SW480 (cell line): ENCODE measurements at places on chromosomes 7 and 10.
A peak's percentile ranks its signal among the peaks of the same experiment; 100 is the strongest.

DNA sequence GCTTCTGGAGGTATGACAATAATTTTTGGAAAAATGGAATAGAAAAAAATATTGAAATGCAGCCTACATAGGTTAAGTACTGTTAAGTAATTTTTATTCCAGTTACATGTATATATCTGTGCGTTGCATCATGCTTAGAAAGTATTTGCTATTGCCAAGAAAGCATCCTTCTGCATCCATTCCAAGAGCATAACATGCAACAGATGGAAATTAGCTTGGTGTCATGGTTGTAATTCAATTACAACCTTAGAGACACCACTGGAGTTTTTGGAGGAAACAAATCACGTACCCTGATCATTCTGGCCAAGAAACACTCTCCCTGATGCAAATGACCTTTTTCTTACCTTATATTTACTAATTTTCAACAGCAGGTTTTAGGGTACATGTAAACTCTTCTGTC is 1.7 kb downstream of the AKR1B1 start:
- no peak for DNase-seq

- no peak for DNase-seq
Measured at GRCh38 chr10:66353422-66353821, 572.4 kb upstream of the LRRTM3 start.

GRCh38 chr7:66054063-66054462 is 21.6 kb upstream of the ASL start:
- DNase-seq: no peak

- peak; percentile 34 for DNase-seq
Measured at GRCh38 chr7:112009081-112009480, 197.1 kb downstream of the DOCK4 start.

GRCh38 chr10:49837051-49837478 is 74.9 kb upstream of the OGDHL start:
- DNase-seq: no peak

DNA sequence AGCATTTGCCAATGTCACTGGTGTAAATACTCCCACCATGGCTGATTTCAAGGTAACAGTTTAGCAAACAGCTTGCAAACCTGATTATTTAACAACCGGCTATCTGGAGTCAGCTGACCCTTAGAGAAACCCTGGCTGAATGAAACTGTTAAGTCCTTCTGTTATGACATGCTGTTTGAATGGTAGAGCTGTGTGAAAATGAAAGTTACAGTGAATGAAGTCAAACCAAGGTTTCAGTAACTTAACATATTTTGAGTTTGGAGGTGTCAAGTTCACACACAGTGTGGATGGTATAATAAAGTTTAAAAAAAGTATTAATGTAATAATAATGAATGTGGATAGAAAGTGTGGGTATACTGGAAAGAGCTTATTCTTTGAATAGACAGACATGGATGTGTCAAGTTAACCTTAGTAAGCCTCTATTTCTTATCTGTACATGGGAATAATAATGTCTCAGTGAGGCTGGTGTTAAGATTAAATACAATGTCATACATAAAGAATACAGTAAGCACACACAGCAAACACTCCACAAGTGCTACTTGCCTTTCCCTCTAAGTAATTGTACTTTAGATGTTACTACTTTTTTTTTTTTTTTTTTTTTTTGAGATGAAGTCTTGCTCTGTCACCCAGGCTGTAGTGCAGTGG is 150.4 kb downstream of the TAX1BP1 start:
- no peak for DNase-seq

DNA sequence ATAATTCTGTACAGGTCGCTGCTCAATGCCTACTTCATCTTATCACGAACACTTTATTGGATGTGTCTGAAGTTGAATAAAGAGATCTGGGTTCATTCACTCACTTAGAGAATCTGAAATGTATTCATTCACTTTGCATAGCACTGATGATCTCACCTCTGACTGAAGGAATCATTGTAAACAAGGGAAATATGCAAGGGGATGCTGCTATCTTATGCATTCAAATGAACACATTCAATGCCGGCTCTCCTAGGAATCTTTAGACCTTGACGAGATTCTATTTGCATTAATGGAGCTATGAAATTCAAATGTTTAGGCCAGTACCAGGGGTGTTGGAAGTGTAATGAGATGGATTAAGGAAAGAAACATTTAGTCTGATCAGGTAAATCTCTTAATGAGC is 200.6 kb upstream of the COBL start:
- DNase-seq: no peak

GRCh38 chr7:152984421-152984820 is 224.9 kb downstream of the ACTR3B start:
- no peak for DNase-seq

DNA sequence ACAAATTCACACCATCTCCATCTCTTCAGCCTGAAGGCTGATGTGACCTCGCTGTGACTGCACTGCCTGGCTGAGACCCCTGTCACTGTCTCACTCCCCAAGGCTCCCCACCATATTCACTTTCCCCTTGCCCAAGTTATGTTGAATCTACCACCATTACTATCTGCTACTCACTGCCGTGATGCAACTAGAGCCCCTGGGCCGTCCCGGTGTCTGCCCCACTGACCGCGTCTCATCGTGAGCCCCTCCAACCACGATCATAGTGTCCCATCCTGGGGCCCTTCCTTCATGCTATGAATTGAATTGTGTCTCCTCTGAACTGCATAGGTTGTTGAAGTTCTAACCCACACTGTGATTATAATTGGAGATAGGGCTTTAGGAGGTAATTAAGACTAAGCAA is 71.9 kb upstream of the CHST15 start:
- no peak for DNase-seq

DNA sequence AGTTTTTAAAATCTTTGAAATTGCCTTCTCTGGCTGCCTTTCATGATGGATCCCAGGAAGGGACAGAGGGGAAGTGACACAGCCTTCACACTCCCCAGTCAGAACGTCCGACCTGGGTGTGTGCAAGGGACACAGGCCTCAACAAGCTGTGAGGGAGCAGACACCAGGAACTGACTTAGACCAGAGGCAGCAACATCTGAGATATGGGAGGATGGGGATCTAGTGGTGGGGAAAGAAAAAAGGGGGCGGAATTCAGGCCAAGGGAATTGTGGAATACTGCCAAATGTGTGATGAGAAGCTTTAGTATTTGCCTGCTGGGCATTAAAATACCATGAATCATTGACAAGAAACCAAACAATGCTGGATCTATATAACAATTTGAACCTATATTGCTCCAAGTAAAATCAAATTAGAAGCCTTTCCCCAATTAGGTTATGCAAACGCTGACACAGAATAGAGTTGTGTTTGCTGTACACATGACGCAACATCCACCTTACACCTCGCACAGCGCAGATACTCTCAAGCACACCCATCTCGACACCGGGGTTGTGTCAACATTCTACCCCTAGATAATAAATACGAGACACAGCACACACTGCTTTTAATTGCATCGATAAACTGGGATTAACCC is 17.2 kb upstream of the MNX1 start:
- DNase-seq: no peak

GRCh38 chr7:68258609-68259008 is 1262.0 kb downstream of the TYW1 start:
- DNase-seq: no peak

GRCh38 chr7:143214789-143215679 is 6.8 kb upstream of the TAS2R40 start:
- peak; percentile 86 for DNase-seq

DNA sequence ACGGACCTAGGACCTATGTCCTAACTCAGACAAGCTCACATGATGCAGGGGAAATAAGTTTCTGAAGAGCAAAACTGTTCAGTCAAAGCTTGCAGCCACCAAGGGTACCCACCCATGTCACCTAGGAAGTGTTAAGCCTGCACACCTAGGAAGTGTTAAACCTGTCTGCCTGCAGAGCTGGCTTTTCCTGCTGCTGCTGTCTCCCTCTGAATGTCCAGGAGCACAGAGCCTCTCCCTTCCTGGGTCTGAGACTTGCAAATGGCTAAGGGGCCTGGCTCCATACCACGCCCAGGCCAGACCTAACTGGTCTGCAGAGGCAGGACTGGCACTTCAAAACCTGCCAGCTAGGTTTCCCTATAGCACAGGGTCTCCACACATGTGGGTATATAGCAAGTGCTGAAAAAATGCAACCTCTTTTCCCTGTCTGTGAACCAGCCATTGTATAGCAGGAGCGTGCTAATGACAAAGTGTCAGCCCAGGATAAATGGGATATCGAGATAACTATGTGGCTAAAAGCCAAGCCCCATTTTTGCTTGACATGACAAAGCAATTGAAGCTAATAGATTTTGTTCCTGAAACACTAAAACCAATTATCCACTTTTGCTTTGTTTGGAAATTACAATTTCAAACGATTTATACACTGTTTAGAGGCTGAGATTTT is 1.5 kb downstream of the GDF2 start:
- no peak for DNase-seq

DNA sequence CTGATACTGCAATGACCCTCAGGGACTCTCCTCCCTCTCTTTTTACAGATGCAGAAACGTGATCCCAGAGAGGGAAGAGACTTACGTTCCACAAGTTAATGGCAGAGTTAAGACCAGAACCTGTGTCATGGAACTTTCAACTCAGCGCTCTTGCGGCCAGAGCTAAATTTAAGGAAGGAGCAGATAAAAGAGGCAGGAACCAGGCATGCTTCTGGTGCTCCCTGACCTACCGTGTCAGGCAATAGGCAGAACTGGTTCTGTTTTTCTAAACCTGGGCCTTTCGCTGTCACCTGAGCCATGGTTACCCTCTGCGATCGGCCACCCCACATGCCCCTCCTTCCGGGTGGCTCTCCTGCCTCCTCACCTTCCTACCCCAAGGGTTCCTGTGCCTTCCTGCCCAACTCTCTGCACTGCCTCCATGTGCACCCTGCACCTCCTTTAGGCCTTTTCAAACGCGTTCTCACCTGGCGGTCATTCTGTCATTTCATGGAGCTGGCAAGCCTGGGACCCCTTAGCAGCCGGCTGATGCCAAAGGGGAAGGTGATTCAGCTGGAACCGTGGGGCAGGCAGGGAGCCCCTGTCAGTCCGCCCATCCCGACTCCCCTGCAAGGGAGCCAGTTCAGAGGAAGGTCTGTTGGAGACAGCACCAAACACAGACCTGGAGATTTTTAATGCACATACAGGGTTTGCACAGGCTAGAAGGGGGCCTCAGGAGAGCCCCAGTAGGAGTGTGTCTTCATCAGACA is 7.7 kb upstream of the GBX1 start:
- DNase-seq: no peak

DNA sequence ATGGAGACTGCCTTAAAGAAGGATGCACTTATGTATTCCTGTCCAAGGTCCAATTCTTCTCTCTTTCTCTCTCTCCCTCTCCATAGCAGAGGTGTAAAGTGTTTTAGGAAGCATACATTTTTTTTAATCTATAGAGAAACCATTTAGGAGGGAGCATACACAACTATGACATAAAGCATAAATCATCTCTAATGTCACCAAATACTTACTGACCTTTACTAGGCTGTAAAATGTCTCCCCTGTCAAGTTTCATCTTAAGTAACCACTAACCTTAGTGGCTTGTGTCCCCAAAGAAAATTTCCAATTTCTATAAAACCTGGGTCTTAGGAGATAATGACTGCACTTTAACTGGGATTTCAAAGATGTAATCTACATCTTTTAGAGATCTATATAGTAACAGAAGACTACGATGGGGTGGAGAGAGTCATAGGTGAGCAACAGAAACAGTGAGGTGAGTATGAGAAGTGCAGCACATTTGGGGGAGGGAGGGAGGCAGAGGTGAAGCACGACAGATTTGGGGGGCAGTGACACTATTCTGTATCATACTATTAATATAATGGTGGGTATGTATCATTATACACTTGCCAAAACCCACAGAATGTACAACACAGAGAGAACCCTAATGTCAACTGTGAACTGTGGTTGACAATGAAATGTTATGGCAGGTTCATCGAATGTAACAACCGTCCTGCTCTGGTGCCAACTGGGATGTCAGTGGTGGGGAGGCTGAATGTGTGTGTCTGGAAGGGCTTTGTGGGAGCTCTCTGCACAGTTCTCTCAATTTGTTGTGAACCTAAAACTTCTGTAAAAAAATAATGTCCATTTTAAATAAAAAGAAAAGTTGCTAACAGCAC is 79.5 kb downstream of the PIP4K2A start:
- DNase-seq: no peak

DNA sequence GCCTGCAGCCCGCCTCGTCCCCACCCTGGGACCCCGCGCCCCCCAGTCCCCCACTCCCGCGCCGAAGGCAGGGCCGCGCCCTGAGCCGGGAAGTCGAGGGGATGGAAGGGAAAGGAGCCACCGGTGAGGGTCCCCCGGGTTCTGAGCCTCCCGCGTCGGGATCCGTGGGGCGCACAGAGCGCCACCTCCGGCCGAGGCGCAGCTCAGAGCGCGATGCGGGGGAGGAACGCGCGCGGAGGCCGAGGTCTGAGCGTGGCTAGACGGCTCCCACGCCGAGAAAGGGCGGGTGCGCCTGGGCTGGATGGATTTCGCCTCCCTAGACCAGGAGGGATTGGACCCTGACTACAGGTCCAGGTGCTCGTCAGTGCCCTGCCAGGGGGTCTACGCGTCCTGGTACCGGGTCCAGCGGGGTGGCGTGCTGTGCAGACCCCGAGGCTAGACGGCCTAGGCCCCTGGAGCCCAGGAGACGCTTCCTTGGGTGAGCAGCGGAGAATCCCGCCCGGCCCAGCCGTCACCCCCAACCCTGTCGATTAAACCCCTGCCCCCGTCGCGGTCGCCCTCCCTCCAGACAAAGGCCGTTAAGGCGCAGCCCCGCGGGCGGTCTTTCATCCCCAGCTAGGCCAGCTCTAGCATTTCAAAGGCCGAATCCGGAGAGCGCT is 986 bp upstream of the PDGFA start:
- peak; percentile 64 for DNase-seq

DNA sequence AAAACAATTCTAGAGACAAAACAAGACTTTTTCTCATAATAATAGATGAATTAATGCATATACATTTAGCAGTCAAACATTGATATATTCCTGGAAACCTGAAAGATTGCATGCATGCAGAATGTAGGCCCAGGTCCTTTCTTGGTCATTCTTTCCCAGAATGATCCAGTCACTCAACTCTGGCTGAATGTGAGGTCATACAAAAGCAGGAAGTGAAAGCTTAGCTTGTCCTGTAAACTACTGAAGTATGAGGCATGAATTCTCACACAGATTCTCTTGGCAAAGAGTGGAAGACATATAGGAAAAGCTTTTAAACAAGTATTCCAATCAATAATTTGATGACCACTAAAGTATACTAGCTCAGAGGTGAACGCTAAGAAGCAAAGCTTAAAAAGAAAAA is 253.9 kb downstream of the PPP1R3A start:
- no peak for DNase-seq

DNA sequence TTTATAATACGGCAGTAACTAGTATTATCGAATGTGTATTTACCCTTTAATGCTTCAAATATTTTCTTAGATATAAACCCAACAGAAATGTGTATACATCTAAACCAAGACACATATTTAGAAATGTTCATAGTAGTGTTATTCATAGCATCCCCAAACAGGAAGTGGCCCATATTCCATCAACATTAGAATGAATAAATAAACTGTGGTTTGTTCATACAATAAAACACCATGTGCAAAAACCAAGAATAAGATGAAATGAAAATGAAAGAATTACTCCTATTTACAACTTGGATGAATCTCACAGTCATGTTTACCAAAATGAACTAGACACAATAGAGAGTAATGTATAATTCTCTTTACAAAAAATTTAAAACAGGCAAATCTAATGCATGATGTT is 9.2 kb upstream of the CAV2 start:
- DNase-seq: no peak
